ENCODE measurements at places on chromosomes 7 and 10.

- no peak for DNase-seq
Observed at GRCh38 chr7:1151156-1151555, 8.8 kb downstream of the ZFAND2A start.

DNA sequence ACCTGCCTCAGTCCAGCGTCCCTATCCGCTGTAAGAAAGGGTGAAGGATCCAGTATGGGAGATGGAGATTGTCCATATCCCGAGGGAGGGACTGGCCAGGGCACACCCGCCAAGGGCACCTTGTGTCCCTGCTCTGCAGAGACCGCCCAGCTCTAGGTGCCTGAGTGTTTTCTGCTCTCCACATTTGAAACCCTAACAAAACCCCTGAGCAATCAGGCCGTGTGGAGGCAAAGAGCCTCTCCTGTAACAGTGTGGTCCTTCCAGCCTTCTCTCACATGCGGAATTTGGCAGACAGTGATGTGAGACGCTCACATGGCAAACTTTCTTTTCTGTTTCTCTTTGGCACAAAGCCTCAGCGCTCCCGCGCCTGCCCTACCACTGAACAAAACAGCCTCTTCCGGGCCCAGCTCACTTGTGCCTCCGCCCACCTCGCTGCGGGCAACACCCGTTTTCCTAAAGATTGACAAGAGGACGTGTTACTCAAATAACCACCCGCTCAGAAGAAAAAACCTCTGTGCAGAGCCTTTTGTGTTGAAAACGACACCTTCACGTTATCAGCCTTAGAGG, 514.8 kb downstream of the DNAJB6 start:
- DNase-seq: peak; percentile 62

DNA sequence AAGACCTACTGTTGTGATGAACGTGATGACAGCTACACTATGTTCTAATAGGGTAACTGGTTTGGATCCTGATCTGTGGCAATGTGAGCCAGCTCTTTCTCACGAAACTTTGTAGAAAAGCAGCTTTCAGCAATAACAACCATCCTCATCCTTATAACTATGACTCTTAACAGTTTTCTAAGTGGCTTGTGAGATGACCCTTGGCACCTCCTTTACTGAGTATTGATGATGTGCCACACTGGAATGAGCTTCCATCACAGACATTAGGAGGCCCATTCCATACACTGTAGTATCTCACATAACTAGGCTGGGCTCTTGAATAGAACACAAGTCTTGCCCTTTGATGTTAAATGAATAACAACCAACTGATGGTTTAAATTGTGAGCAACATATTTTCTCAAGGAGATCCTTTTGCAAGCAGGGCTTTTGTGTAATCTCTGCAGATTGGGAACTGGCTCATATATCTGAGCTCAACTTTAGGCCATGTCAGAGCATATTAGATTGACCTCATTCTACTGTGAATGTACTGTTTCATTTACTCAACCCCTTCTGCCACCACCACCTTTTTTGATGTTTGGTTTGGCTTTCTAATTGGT, 46.4 kb downstream of the MYPN start:
- no peak for DNase-seq

- no peak for DNase-seq
Observed at GRCh38 chr10:69406816-69407580, 9.7 kb downstream of the TACR2 start.

GRCh38 chr7:81333004-81333403, 414.2 kb upstream of the SEMA3C start:
- DNase-seq: no peak

DNA sequence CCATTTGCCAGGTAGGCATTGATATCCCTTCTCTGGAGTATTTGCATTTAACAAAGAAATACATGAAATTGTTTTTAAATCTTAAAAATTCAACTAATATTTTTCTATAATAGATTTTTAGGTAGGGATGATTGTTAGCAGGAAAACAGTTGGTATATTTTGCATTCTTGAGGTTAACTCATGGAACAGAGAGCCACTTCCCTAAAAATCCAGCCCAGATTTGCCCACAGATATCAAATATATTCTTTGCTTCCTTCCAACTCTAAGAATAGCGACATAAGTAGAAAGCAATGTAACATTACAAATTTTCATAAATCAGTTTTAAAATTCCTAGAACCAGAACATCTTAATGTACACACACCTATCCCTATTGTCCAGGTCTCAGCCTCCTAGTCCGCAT, 45.0 kb upstream of the ANLN start:
- DNase-seq: no peak
